Adrenal gland (tissue), 19 donors: ENCODE measurements at places on chromosomes 2 and 18. TPM values are rescaled to one million over a fixed set of nuclear protein-coding genes. Genes with fewer than 3 reads are reported as not detected.

GRCh38 chr2:161233858-161234431, 73.7 kb downstream of the TANK start:
- DNase-seq = no peak

The DAW1 gene
- total RNA-seq = not detected

- peak; percentile 58 for DNase-seq
Observed at GRCh38 chr18:25503567-25504081, 151.7 kb upstream of the ZNF521 start.

DNA sequence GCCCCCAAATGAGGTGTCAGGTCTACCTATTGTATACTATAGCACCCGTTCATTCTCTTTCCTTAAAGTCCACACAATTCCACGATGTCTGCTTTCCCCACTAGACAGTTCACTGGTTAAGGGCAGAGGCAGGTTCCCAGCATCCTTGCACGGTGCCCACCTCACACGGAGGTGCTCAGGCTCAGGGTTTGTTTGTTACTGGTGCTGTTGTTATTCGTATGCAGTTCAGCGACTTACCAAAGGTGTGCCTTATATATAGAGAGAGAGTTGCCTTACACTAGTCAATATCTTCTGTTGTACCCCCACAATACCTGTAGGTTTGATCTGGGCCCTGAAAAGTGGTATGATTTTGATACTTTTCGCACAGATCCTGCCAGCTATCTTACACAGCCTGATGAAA, 30.6 kb downstream of the SLC3A1 start:
- DNase-seq = no peak

- no peak for DNase-seq
Observed at GRCh38 chr18:54020966-54021365, 203.5 kb downstream of the MBD2 start.

The EMILIN1 gene
- total RNA-seq = 57.1 TPM

- DNase-seq = no peak
Observed at GRCh38 chr18:34729740-34730355, 19.8 kb downstream of the DTNA start.

The CHRND gene
- total RNA-seq = not detected

DNA sequence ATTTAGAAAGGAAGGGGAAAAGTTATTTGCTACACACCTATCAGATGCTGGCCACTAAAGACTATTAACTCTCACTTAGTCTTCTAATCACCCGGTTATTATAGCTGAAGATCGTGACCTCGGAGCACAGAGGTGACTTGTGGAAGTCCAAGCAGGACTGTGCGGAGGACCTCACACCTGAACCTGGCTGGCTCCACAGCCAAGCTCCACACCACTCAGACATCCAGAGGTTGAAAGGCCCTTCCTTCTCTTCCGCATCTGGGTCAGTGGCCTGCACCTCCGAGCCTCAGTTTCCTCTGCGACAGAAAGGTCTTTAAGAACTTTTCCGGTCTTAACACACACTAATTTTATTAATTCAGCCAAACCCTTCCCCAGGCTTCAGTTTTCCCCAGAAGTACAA, 57.9 kb downstream of the TNS1 start:
- DNase-seq = no peak

GRCh38 chr2:160667811-160668210, 174.2 kb upstream of the RBMS1 start:
- no peak for DNase-seq

DNA sequence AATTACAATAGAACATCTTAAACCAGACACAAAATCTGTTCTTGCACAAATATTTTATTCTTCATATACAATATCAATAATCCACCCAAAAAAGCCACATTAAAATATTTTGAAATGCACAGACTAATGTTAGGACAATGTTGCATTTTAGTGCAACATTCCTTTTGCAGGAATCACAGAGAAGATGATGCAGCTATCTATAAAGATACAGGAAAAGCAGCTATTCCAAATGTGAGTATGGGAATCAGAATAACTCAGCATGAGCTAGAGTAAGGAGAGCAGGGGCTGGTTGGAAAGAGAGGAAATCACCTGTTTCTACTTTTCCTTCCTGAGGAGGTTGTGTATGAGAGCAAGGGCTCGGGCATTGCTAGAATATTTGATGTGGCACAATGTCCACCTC, 4.8 kb downstream of the C2orf66 start:
- DNase-seq = no peak

- DNase-seq = no peak
Observed at GRCh38 chr2:219555956-219556355, 12.1 kb downstream of the TMEM198 start.

GRCh38 chr2:191894681-191895147, 47.8 kb upstream of the CAVIN2 start:
- no peak for DNase-seq

DNA sequence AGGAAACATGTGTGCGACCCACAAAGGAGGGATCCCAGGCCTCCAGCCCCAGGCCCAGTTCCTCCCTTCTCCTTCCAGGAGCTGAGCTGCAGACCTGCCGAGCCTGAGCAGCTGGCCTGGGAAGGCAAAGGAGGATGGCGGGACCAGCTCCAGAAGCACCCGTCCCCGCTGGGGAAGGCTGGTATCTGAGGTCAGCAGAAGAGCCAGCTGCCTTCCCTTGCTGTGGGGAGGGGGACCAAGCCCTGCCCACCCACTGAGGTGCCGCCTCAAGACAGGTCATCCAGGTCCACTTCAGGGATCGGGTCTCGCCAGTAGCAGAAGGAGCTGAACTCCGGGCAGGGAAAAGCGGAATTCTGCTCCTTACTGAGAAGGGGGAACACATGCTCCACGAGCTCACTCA, 73.2 kb downstream of the EMILIN2 start:
- DNase-seq = no peak

The TBR1 gene
- total RNA-seq = 0.64 TPM

DNA sequence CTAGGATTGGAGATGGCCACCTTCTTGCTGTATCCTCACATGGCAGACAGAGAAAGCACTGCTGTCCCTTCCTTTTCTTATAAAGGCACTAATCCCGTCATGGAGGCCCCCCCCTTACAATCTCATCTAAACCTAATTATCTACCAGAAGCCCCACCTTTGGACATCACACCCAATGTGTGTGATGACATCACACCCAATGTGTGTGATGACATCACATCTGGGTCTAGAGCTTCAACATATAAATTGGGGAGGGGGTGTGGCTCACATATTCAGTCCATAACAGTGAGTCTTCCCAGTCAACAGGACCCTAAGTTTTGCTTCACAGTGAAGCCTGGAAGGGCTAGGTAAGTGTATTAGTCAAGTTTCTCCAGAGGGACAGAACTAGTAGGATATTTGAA, 213.1 kb downstream of the NYAP2 start:
- DNase-seq = no peak

- DNase-seq = no peak
Observed at GRCh38 chr2:24824071-24824588, 30.9 kb downstream of the CENPO start.

The RTP5 gene
- total RNA-seq = not detected

- no peak for DNase-seq
Observed at GRCh38 chr18:73791081-73791480, 356.6 kb downstream of the FBXO15 start.

DNA sequence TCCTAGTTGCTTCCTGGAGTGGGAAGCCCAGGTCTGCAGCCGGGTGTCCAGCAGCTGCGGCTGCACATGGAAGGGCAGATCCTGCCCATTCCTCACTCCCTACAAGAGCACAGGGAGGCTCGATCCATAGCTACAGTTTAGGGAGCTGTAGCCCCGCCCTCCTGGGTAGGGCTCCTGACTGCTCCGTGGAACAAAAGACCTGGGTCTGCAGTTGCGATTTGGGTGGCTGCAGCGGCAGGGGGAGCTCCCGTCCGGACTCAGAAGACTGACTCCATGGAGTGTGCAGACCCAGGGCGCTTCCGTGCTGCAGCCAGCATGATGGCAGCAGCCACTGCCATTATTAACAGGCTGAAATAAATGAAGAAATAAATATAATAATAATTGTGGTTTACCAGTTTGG, 157.3 kb downstream of the CTNNA2 start:
- no peak for DNase-seq

GRCh38 chr2:85390941-85391669, 19.1 kb downstream of the CAPG start:
- DNase-seq = peak; percentile 47

- DNase-seq = no peak
Observed at GRCh38 chr2:137302957-137303356, 537.6 kb downstream of the THSD7B start.

DNA sequence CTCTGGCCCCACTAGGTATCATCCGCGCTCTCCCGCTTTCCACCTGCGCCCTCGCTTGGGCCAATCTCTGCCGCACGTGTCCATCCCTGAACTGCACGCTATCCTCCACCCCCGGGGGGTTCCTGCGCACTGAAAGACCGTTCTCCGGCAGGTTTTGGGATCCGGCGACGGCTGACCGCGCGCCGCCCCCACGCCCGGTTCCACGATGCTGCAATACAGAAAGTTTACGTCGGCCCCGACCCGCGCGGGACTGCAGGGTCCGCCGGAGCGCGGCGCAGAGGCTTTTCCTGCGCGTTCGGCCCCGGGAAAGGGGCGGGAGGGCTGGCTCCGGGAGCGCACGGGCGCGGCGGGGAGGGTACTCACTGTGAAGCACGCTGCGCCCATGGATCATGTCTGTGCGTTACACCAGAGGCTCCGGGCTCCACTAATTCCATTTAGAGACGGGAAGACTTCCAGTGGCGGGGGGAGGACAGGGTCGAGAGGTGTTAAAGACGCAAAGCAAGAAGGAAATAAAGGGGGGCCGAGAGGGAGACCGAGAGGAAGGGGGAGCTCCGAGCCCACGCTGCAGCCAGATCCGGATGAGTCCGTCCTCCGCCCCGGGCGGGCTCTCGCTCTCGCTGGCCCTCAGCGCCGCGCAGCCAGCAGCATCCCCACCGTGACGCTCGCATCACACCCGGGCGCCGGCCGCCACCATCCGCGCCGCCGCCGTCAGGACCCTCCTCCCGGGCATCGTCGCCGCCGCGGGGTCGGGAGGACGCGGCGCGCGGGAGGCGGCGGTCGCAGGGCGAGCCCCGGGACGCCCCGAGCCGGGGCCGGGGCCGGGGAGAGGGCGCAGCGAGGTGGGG, 664 bp downstream of the NETO1 start:
- no peak for DNase-seq

DNA sequence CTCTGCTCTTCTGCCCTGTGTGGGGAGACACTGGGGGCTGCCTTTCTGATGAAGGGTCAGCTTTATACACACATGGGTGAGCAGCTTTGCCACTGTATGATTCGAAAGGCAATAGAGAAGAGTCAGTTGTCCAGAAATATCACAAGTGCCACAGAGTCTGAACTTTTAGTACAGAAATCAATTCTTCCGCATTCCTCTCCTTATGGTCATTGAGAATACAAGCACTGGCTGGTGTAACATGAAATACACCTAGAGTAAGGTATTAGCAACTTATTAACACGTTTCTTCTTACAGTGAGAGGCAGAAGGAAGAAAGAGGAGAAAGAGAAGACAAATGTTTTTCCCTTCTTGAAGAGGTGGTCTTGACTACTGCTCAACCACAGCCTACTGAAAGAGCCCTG, 579.2 kb downstream of the ZEB2 start:
- DNase-seq = no peak

- no peak for DNase-seq
Observed at GRCh38 chr2:205752296-205752820, 70.1 kb downstream of the NRP2 start.

The C2orf15 gene
- 1.4 TPM for total RNA-seq

- DNase-seq = no peak
Observed at GRCh38 chr2:158134655-158135054, 33.0 kb downstream of the UPP2 start.

The ZNF385B gene
- 8.3 TPM for total RNA-seq

GRCh38 chr2:8462280-8462679, 219.6 kb upstream of the ID2 start:
- no peak for DNase-seq

DNA sequence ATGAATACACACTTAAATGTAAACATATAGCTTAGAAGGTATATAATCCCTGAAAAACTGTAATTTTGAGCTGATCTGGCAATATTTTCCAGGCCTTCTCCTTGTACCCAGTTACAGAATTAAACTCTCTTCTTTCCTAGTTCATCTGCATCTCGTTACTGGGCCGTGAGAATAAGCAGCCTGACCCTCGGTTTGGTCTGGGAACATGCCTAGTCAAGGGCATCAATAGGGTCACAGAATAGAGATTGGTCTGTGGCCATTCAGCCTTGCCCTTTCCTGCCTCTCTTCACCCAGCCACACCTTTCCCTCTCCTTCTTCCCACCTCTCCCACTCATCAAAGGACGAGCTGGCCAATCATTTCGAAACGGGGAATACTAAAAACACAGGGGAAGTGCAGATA, 27.3 kb downstream of the SULT1C2 start:
- no peak for DNase-seq

The NT5C1B gene
- not detected for total RNA-seq

DNA sequence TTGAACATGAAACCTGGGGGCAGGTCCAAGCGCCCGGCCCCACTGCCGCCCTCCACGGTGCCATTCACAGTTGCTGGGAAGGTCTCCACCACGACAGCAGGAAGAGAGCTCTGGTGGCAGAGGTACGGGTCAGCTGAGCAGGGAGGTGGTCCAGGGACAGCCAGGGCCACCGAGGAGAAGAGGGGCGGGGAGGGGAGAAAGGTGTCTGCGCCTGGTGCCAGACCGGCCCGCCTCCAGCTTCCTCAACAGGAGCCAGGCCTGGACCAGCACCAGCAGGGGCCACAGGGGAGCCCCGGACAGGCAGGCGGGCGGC, 56.2 kb downstream of the BIN1 start:
- peak; percentile 13 for DNase-seq

- DNase-seq = no peak
Observed at GRCh38 chr18:37391698-37392548, 173.7 kb downstream of the CELF4 start.

The ZSWIM2 gene
- total RNA-seq = not detected

- DNase-seq = no peak
Observed at GRCh38 chr18:35905436-35905835, 67.0 kb upstream of the RMP24 start.
